CD8-positive, alpha-beta memory T cell (primary cell): ENCODE measurements at places on chromosomes 3 and 15.

DNA sequence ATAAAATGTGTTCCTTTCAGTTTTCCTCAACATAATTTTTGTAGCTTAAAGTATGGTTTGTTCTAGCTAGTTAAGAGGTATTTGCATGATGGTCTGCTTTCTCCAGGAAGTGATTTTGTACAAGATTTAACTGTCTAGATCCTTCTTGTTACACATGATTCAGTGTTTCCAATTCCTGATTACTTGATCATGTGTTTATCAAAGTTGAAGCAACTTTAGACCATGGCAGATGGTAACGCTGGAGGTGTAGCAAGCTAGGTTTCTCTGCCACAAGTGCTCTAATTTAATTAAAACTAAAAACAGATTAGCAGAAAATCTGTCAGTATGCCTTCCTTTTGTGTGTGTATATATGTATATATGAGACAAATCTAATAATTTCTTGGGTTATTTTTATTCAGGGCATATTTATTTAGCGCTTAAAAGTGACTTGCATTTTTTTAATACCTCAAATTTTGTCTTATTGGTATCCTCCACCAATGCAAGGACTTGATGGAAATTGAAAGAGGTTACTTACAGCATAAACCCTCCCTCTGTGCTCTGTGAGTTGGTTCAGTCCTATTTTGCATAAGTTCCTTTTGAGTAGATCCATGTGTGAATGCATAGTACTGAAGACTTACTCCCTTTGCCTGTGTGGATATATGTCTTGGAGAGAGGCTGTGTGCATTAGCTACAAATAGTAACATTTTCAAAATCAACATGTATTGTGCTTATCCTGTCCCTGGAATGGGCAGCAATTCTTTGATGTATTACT, 157.3 kb upstream of the CGNL1 start:
- DNase-seq = no peak

GRCh38 chr3:178056868-178057267, 479.4 kb upstream of the KCNMB2 start:
- no peak for DNase-seq

DNA sequence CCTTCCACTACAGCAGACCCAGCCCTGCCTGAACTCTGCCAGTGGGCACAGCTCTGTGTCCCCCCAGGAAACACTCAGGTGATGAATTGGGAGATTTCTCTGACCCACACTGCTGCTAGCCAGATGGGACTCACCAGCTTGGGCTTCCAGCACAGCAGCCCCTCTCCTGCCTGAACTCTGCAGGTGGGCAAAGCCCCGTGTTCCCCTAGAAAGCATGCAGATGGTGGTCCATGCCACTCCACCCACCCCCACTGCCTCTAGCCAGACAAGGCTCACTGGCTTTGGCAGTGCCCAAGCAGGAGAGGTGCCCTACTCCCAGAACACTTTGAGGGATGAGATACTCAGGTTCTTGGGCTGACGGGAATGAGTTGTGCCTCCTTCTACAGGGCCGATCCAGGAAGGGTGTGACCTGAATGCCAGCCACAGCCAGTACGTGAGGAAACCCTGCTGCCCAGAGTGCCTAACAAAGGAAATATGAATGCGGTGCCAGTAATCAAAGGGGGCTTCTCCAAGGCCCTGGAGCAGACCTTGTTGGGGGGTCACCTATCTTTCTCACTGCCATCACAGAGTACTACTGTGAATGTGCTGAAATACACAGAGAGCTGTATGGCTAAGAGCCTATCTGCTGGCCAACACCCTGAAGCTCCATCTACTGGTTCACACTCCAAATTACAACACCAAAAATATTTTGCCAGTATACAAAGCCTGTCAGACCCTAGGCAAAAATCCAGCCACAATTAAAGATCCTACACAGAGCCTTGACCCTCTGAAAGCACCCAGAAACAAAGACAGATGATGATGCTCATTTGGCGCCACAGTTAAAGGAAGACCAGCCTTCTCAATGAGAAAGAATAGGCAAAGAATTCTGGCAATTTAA, 61.9 kb downstream of the BTLA start:
- DNase-seq = no peak

DNA sequence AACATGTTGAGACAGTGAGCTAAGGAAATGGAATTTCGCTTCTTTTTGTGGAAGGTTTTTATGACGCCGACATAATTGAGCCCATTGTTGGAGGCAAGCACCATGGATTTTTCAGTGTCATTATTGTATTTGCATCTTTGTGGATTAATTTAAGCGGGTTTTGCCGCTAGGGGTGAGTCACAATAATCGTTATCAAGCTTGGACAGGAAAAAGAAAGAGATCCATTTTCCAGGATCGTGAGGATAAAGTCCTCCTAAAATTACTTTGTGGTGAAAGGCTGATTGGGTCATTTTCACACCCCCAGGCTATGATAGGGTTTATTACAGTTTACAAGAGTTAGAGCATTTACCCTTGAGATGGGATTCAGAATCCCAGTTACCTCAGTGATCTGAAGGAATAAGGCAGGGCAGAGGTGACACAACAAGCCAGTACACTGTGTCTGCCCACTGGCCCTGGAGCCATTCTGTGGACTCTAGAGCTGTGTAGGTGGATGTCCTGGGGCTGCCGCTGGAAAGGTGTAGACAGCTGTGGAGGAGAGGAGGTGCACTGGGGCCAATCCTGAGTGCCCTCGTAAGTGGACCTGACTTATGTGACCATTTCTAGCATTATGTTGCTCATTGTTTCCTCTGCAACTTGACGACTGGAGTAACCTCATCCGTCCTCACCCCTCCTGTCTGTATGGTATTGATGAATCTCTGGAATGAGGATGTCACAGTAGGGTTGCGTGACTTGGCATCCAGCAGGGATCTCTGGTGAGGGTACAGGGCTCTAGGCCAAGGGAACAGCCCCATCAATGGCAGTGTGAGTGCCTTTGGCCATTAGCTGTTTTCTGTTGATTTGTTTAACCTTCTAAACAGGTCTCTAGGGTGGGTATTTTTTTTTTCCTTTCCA, 370.1 kb downstream of the LRTM1 start:
- no peak for DNase-seq

- DNase-seq = no peak
These were observed 43.5 kb downstream of the CFAP92 start for GRCh38 chr3:128950223-128950938.

- no peak for DNase-seq
These were observed 12.2 kb downstream of the NCEH1 start for GRCh38 chr3:172698631-172699030.

GRCh38 chr15:90325726-90326125, 26.4 kb upstream of the ZNF774 start:
- DNase-seq = no peak

DNA sequence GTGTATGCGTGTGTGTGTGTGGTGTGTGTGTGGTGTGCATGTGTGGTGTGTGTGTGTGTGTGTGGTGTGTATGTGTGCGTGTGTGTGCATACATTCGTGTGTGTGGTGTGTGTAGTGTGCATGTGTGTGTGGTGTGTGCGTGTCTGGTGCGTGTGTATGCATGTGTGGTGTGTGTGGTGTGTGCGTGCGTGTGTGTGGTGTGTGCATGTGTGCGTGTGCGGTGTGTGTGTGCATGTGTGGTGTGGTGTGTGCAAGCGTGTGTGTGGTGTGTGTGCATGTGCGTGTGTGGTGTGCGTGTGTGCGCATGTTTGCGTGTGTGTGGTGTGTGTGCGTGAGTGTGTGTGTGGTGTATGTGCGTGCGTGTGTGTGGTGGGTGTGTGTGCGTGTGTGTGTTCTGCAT, 210.4 kb downstream of the LRTM1 start:
- DNase-seq = no peak

DNA sequence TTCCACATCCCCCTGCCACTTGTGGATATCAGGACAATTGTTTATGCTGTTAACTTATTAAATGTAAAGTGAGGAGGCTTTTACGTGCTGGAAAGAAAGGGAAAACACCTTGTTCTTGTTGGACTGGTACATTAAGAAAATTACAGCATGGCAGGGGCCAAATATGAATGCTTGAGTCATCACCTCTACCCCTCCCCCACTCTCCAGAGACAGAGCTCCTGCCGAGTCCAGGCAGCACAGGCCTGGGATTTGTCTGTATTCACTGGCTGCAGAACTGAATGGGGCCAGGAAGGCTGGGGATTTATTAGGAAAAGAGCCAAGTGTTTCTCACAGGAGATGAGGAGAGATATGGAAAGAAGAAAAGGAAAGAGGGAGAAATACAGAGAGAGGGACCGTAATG, 308.9 kb downstream of the EPHB1 start:
- DNase-seq = no peak

- DNase-seq = no peak
These were observed 29.4 kb downstream of the MELTF start for GRCh38 chr3:197000211-197000610.

- DNase-seq = peak; percentile 5
These were observed 235.9 kb downstream of the LPP start for GRCh38 chr3:188389711-188390342.

- no peak for DNase-seq
These were observed 69.0 kb upstream of the LPP start for GRCh38 chr3:188084752-188085583.

DNA sequence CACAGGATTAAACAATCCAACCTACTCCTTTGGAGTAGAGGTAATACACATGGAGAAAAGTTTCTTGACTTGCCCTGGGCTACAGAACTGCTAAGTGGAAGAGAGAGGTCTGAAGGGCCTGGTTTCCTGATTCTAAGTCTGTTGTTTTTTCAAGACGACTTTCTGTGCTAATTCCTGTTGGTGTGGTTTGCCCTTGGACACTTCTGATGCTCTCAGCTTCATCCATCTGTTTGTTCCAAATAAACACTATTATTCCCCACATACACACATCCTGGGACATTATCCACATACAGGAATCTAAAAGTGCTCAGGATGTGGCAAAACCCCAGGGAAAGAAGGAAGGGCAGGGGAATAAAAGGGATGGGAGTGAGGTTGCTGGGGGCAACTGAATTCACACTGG, 393.5 kb upstream of the TBL1XR1 start:
- no peak for DNase-seq

GRCh38 chr15:67554580-67554979, 12.1 kb downstream of the MAP2K5 start:
- DNase-seq = no peak

- DNase-seq = no peak
These were observed at the start of the genes CHDH and IL17RB for GRCh38 chr3:53846134-53846850. Gene CHDH (minus strand): TSS chr3:53846419. CDS start chr3:53824008, 22,411 bp downstream. Gene IL17RB (plus strand): TSS chr3:53846568. CDS start chr3:53846589, 21 bp downstream.

GRCh38 chr3:13879946-13880810, at the start of gene WNT7A:
Gene WNT7A (minus strand): TSS chr3:13880071. CDS start chr3:13879816, 255 bp downstream.
- peak; percentile 70 for DNase-seq

DNA sequence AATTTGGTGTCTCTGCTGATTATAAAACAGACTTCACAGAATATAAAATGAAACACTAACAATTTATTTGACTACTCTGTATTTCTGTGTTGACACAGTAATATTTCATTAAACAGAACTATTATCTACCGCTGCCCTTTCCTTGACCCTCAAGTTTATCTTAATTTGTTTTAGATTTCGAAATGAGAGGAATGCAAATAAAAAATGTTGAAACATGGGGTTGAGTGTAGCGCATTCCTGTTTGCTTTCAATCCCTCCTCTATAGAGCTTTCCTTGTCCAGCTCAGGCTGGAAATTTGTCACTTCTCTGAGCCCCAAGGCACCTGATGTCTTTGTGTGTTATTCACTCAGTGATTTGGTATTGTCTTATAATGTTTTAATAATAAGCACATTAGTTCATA, 550.2 kb downstream of the ZBBX start:
- no peak for DNase-seq

- DNase-seq = no peak
These were observed 98.3 kb upstream of the CDIN1 start for GRCh38 chr15:36481156-36481555.

GRCh38 chr3:116000311-116000710, 377.0 kb downstream of the GAP43 start:
- DNase-seq = no peak

DNA sequence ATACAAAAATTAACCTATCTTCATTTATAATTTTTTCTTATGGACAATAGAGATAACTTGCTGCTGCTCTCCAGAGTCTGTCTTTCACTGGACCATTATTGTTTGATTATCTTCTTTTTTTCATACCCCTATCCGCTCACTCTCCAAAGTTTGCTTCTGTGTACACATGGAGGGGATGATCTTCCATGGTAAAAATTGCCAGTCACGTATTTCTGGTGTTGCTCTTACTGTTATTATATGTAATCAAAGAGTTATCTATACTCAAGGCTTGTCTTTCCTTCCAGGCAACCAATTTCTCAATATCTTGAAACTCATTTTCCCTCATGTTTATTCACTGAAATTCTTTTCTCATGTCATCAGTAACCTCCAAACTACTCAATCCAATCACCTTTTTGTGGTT, 817.8 kb upstream of the NECTIN3 start:
- DNase-seq = no peak

GRCh38 chr3:17469520-17469919, 272.9 kb downstream of the TBC1D5 start:
- DNase-seq = no peak

GRCh38 chr3:45498532-45498931, 96.0 kb upstream of the LIMD1 start:
- DNase-seq = no peak

GRCh38 chr3:177358977-177359592, 161.8 kb upstream of the TBL1XR1 start:
- peak; percentile 34 for DNase-seq

DNA sequence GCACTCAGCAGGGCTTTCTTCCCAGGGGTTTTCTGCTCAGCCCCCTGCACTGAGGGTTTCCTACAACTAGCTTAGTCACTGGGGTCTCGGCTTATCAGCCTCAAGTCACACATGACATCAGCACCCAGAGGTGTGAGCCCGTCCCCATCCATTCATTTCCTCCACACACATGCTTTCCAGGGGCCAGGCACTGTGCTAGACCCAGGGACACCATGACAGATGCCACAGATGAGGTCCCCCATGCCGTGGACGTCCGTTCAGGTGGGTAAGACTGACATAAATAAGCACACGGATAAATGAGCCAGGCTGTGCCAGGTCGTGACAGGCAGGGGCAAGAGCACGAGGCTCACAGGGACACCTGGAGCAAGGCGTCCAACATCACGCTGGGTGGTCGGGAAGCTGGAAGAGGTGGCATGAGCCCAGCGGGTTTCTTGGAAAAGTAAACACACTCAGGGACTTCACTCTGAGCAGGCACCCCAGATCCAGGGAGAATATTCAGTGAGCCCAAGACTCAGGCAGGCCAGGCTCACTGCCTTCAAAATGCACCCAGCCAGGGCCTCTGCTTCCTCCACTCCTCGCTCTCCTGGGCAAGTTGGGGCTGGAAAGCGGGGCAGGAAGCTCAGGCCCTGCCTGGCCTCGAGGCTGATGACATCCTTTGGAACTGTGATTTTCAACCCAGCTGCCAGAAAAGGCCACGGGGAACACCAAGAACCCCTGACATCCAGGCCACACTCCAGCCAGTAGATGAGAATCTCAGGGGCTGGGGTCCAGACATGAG, 139.3 kb downstream of the CHSY1 start:
- DNase-seq = no peak

DNA sequence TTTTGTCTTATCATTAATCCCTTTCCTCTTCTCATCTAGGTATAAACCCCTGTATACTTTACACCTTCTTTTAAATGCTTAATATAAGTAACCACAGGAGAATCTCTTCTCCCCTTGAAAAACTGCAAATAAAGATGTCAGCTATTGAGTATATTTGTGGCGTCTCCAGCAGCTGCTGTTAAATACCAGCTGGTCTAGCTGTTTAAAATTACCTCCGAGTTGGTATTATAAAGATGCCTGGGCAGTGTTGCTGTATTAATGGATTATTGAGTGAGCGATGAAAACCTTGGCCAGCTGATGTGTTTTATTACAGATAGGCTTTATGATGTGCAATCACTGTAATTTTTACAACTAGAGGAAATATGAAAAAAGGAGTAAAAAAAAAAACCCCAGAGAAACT, 388.1 kb downstream of the TBC1D5 start:
- no peak for DNase-seq

- DNase-seq = no peak
These were observed 1.2 kb upstream of the EFCAB12 start for GRCh38 chr3:129429602-129430001.

- no peak for DNase-seq
These were observed 4.0 kb downstream of the RASSF1 start for GRCh38 chr3:50336452-50337174.
